SJSA1 (cell line): ENCODE measurements at places on chromosomes 12 and 14.

GRCh38 chr14:27553790-27554189 is 956.0 kb upstream of the NOVA1 start:
- no peaks in the 10 kb centered on the region for H3K36me3 ChIP-seq
- no peaks in the 10 kb centered on the region for H3K4me1 ChIP-seq
- no peak overlapping the region for H3K27ac ChIP-seq
- DNase-seq: no peak
- H3K27me3 ChIP-seq: no peaks in the 10 kb centered on the region

DNA sequence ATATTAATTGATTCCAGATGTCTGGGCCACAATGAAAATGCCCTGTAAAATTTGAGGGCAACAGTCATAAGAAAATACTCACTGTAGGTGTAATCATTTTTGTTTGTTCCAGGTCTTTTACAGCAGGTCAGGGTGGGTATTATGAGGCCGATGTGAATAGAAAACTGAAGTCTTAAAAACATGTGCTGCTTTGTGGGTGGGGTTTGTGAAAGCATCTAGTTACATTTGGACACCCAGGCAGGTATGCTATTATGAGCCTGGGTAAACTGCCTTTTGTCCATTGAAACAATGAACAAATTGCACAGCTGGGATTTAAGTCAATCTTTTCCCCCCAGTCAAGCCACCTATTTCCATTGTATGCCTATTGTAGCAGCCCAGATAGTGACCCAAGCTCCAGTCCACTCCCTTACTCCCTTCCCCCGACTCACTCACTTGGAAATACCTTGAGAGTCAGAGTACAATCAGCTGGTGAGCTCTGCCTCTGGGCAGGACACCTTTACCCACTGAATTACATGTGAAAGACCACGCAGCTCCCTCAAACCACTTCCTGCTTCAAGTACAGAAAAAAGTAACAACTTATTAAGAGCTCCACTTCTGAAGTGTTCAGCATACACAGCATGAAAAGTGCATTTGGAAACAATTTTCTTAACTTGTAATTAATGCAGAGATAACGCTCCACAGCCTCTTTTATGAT is 1.8 kb downstream of the IGF1 start:
- H3K4me1 ChIP-seq: peaks cover 22% of the 10 kb centered on the region
- H3K36me3 ChIP-seq: no peaks in the 10 kb centered on the region
- H3K27ac ChIP-seq: no peak overlapping the region
- no peaks in the 10 kb centered on the region for H3K27me3 ChIP-seq
- DNase-seq: no peak

DNA sequence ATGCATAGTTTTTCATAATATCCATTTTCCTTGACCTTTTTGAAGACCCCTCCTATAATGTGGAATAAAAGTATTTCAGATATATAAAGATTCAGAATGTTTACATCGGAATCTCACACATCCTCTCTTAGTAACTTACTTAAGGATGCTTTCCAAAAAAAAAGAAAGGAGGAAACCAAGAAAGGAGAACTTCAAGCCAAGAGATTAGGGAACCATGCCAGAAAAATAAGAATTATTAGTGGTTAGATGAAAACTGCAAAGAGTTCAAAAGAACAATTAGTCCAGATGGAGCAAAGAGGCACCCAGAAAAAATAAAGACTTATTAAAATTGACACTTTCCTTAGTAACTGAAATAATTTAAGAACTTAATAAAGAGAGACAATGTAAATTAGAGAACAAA is 179.2 kb downstream of the DUSP6 start:
- H3K36me3 ChIP-seq: no peaks in the 10 kb centered on the region
- H3K4me3 ChIP-seq: no peak overlapping the region
- no peaks in the 10 kb centered on the region for H3K27me3 ChIP-seq

- H3K27ac ChIP-seq: no peak overlapping the region
- H3K36me3 ChIP-seq: no peaks in the 10 kb centered on the region
- H3K4me3 ChIP-seq: no peak overlapping the region
- H3K27me3 ChIP-seq: no peaks in the 10 kb centered on the region
Measured at GRCh38 chr14:83463500-83464098, 1929.9 kb upstream of the SEL1L start.

GRCh38 chr12:49347311-49348193 is 864 bp downstream of the DNAJC22 start:
- H3K4me1 ChIP-seq: peaks cover 60% of the 10 kb centered on the region
- peak overlapping the region; percentile 35 for H3K4me3 ChIP-seq
- H3K36me3 ChIP-seq: no peaks in the 10 kb centered on the region

DNA sequence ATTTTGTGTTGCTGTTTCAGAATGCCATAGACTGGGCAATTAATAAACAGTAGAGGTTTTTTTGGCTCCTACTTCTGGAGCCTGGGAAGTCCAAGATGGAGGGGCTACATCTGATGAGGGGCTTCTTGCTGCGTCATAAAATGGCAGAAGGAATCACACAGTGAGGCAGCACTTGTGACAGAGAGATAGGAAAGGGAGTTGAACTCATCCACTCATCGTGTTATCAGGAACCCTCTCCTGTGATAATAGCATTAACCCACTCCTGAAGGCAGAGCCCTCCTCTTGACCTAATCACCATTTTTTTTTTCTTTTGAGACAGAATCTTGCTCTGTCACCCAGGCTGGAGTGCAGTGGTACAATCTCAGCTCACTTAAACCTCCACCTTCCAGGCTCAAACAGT is 9.7 kb downstream of the TDG start:
- no peaks in the 10 kb centered on the region for H3K27me3 ChIP-seq
- DNase-seq: no peak
- H3K4me3 ChIP-seq: no peak overlapping the region
- no peak overlapping the region for H3K27ac ChIP-seq
- peaks cover 25% of the 10 kb centered on the region for H3K4me1 ChIP-seq

DNA sequence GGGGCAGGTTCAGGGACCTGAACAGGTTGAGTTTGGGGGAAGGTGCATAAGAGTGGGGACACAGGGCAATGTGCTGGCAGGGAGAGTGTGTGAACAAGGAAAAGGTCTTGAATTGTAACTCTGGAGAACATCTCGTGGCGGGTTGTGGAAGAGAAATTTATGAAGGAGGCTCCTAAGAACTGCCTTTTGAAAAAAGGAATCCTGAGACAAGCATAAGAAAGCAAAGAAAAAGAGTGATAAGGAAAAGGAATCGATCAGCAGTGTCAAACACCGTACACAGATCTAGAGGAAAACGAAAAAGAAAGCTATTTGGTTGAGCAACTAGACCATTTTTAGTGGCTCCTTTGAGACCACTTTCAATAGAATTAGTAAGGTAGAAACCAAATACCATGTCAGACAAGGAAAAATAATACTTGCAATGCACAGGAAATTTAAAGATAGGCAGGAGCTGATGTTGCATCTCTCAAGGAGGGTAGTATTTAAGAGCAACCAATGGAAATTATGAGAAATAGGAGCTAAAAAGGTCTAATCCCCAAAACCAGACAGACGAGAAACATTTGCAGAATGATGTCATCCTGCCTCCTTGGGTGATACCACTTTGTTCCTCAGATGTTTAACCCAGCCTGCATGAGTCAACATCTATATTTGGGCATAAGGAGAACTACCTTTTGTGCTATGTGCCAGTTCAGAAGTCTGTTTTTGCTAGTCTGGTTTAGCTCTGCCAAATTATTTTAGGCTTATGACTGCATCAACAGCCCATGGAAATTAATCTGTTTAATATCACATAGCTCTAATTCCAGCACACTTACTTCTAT is 64.5 kb upstream of the STK38L start:
- DNase-seq: peak; percentile 91
- no peaks in the 10 kb centered on the region for H3K27me3 ChIP-seq

DNA sequence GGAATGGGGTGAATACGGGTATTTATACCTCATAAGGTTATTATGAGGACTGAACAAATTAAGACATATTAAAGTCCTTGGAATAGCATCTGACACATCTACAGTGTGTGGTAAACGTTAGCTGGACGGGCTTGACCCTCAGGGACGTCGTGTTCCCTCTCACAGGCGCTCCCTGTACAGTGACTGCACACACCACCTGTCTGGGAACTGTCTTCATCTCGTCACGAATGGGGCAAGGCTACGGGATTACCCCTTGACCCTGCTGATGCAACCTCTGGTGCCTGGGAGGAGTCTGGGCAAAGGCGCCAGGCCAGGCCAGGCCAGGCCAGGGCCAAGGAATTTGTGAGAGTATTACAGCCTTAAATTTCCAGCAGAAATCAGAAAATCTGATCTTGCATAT is 191.1 kb downstream of the CALM1 start:
- no peaks in the 10 kb centered on the region for H3K36me3 ChIP-seq
- no peak overlapping the region for H3K27ac ChIP-seq
- no peaks in the 10 kb centered on the region for H3K4me1 ChIP-seq
- H3K4me3 ChIP-seq: no peak overlapping the region

DNA sequence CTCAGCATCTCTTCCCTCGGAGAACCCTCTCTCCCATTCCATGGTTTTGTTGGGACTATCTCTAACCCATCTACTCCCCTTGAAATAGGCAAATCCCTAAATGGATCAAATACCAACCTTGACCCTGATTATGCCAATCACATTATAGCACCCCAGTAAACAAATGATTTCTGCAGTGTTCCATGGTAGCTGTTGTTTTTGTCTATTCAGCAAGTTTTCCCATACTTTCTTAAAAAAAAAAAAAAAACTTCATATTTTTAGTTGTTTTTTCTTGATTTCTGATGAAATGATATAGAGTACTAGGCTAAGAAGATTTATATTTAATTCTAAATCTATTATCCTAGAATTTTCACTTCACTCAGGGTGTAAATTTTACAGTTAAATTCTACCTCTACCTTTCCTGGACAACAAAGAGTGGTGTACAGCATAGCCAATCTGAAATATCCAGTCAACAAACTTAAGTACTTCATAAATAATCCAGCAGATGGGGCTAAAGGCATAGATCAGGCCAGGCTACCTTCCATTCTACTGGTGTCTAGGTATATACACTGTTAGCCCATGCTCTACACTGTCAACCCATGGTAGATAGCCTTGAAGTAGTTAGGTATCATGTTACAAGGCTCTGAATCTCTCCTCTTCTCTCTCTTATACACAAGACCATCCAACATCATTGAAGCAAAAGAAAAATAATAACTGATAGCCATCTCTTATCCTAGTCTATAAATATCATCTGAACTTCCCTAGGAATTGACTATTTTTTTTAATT is 82.2 kb downstream of the PLEKHG7 start:
- H3K27ac ChIP-seq: no peak overlapping the region
- H3K4me3 ChIP-seq: no peak overlapping the region
- no peaks in the 10 kb centered on the region for H3K4me1 ChIP-seq

DNA sequence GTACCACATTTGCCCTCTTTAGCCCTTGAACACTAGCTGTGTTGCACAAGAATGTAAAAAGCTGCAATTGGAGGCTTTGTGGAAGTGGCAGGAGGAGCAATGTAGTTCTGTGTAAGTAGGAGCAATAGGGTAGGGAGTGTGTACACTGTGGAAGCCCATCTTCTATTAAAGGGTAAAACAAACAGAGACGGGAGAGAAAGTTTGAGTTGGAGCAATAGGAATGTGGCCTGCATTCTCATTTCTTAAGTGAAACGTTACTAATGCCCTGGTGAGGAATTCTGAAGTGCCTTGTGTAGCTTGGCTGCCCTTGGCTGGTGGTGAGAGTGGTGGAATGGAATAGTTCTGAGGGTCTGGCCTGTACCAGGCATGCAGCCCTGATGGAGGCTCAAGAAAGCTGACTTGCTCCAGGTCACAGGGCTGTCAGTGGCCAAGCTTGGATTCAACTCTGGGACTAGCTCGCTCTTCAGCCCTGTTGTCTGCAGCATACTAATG is 38.8 kb upstream of the ATP23 start:
- no peak overlapping the region for H3K27ac ChIP-seq
- no peaks in the 10 kb centered on the region for H3K36me3 ChIP-seq
- peaks cover 32% of the 10 kb centered on the region for H3K4me1 ChIP-seq
- H3K4me3 ChIP-seq: no peak overlapping the region
- DNase-seq: peak; percentile 72
- peaks cover 13% of the 10 kb centered on the region for H3K27me3 ChIP-seq

DNA sequence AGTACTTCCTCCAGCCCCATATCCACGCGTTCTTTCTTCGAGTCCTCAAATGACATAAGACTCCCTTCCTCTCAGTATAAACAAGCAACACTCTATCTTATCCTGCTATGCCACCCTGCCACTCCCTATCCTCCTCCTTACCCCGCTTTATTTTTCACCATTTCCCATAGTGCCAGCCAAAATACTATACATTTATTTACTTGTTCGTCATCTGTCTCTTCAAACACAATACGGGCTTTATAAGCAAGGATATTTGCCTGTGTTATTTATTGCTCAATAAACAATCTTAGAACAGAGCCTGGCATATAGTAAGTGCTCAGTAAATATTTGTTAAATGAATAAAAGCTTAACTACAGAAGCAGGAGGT is 444.9 kb downstream of the EGLN3 start:
- no peak overlapping the region for H3K27ac ChIP-seq
- no peaks in the 10 kb centered on the region for H3K4me1 ChIP-seq
- no peaks in the 10 kb centered on the region for H3K36me3 ChIP-seq
- H3K4me3 ChIP-seq: no peak overlapping the region

DNA sequence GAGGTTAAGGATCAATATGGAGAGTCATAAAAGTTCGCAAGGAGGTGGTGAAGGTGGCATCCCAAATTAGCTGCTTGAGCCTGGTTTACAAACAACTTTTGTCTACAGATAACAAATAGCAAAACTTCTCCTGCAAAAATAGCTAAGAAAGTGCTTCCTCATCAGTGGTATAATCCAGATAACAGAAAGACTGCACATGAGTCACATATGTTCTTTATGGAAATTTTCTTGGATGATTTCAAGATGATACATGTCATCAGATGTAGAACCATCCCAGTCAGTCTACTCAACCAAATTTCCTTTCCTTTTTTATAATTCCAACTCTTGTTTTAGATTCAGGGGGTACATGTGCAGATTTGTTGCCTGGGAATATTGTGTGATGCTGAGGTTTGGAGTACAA is 133.0 kb downstream of the BTG1 start:
- no peaks in the 10 kb centered on the region for H3K4me1 ChIP-seq
- no peak overlapping the region for H3K4me3 ChIP-seq
- DNase-seq: no peak
- H3K36me3 ChIP-seq: no peaks in the 10 kb centered on the region
- no peak overlapping the region for H3K27ac ChIP-seq

DNA sequence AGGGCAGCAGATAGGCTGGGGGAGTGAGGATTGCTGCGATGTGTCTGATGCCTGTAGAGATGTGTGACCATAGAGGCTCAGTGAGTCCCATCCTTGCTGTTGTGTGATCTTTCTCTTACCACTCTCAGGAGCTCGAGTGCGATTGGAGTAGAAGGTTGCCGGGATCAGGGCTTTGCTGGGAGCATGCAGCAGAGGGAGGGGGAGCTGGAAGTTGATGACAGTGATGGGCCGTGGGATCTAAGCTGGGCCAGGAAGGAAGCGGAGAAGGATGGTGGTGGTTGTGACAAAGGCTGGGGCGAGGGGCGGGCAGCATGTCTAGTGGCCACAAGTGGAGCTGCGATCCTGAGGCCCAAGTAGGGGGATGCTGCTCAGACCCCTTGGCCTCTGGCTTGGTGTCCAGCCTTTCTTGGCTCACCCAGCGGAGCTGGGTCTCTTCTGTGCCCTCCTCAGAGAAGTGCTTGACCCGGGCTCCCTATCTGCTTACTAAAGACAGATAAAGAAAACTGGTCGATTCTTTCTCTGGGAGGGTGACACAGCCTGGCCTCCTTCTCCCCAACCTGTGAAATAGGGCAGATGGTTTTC is 66.2 kb downstream of the PRMT8 start:
- H3K27me3 ChIP-seq: 0 out of 2 replicates have a peak, but pooled peaks cover 2% of the 10 kb centered on the region
- no peaks in the 10 kb centered on the region for H3K36me3 ChIP-seq
